ENCODE measurements at places on chromosomes 7 and 10.

GRCh38 chr10:36280321-36280741 is 638.2 kb upstream of the FZD8 start:
- DNase-seq: no peak

DNA sequence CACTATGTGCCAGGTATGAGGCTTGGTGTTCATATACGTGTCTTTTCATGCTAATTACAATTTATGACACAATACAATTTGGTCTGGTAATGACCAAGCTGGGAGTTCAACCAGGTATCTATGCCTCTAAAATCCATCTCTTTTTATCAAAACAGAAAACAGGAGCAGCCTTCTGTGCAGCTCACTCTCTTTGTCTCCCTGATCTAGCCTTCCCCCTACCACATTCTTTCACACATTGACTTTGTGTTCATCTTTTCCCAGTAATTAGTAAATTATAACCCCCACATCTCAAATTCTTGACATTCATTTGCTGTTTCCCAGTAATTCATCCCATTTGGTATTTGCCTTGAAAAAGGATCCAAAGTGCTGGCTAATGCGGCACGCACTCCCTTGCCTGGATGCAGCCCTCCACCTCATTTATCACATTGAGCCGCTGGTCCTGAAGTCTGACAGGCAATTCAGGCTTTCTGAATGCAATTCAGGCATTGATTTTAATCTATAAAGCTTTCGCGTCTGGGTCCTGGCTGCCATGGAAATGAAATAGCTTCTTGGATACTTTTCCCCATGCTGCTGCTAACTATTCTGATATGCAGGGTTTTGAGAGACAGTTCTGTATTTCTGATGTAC is 112.5 kb upstream of the ANKRD1 start:
- no peak for DNase-seq

DNA sequence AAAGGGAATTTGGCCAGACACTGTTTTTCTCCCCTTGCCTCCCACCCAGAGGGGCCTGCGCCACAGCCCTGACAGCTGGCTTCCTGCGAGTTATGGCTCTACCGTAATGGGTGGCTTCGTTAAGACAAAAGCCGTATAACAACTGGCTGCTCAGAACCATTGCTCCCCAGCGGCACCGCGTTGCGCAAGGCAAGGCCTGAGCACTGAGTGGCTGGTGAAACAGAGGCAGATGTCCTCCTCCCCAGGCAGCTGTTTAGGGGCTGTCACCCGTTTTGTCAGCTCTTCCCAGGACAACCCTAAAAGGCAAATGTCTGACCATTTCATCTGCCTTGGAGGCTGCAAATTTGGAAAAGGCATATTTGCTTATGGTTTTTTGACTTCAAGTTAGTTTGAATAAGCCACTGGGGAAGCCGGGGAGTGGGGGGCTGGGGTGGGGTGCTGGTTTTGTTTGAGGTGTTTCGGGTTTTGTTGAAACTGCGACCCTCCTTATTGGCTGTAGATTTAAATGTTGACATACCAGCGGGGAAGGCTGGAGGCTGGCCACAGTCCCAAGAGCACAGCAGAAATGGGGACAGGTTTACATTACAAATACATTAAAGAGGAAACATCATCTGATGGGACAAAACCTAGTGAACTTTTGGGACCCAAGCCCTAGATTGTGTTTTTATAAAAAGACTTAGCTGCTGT is 681 bp upstream of the SPOCK2 start:
- DNase-seq: peak; percentile 37

- DNase-seq: no peak
Measured at GRCh38 chr7:69129524-69129923, 468.8 kb upstream of the AUTS2 start.

- no peak for DNase-seq
Measured at GRCh38 chr7:104208421-104208780, 588 bp upstream of the ORC5 start.

- DNase-seq: no peak
Measured at GRCh38 chr10:119801998-119802538, 70.6 kb downstream of the MCMBP start.

Data from activated T-helper 9 cell treated with anti-CD3 and anti-CD28 coated beads, Interleukin-2, amount 50 U/mL, for 16 hours (primary cell).